ENCODE measurements at places on chromosomes 3 and 15. TPM values are rescaled to one million over a fixed set of nuclear protein-coding genes. Genes with fewer than 3 reads are reported as not detected.

GRCh38 chr15:77959432-77959879 lies 118.1 kb downstream of the TBC1D2B start:
- DNase-seq: peak; percentile 76

The LRRIQ4 gene
- polyA plus RNA-seq: not detected

The SLC12A8 gene
- polyA plus RNA-seq: 3.4 TPM

GRCh38 chr15:77507911-77508310 lies 87.2 kb downstream of the HMG20A start:
- DNase-seq: peak; percentile 76

- peak; percentile 72 for DNase-seq
Measured at GRCh38 chr3:196684548-196685407, 27.3 kb downstream of the CEP19 start.

The HIGD2B gene
- polyA plus RNA-seq: not detected

DNA sequence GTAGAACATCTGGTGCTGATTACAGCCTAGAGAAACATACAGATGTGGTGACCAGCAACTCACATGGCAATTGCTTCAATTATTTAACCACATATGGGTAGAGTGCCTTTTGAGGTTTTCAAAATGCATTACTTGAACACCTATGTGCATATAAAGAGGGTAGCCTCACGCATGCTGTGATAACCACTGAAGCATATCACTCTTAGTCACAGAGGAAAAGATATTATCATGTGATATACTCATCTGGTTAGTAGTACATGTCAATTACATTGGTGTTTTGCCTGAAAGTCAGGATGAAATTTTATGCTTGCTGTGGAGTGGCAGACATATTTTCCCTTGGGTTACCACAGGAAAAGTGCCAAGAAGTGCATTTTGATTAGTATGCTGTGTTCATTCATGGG lies 459.3 kb upstream of the AGTR1 start:
- peak; percentile 18 for DNase-seq

The SERINC4 gene
- not detected for polyA plus RNA-seq

GRCh38 chr3:79953591-79954101 lies 185.8 kb upstream of the ROBO1 start:
- no peak for DNase-seq

DNA sequence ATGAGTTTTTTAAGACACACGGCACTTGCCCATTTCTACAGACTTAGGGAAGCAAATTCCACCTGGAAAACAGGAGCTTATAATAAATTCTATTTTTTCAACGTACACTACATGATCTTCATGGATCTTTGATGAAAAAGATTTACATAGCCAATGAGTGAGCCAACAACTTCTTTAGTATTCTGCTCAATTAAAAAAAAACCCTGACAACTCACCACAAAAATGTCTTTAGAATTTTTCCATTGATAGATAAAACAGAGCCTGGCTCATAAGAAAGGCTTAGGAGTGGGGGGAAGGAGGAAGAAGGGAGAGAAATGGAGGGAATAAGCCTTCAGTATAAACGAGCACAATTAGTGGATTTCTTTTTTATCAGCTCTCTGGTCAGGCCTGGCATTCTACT lies 126.7 kb downstream of the ATP10A start:
- DNase-seq: peak; percentile 46

GRCh38 chr15:67969892-67970291 lies 84.2 kb upstream of the PIAS1 start:
- DNase-seq: no peak

The ABHD5 gene
- polyA plus RNA-seq: 32.3 TPM
